ENCODE measurements at places on chromosomes 5 and 9.

GRCh38 chr5:117803533-117803932, 1184.8 kb downstream of the DTWD2 start:
- no peak for DNase-seq

GRCh38 chr9:123562844-123563346, 206.9 kb downstream of the CRB2 start:
- no peak for DNase-seq

DNA sequence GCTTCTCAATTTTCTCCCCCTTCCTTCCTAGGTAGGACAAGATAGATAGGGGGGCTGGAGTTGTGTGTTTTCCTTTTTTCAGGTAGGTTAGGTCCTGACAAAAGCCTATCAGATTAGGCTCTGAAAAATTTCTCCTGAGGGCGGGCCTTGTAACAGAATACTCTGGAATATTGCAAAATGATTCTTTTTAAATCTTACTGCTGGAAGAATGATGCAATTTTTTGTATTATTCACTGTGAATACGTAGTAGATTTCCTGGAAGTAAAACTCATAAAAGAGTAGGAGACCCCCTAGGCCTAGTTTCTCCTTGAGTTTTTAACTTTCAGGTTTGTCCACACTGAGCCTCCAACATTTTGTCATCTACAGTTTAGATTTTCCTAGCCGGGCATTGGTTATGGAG, 1701.8 kb downstream of the EFNA5 start:
- no peak for DNase-seq

GRCh38 chr5:10376544-10376943, 23.0 kb downstream of the MARCHF6 start:
- DNase-seq: no peak

DNA sequence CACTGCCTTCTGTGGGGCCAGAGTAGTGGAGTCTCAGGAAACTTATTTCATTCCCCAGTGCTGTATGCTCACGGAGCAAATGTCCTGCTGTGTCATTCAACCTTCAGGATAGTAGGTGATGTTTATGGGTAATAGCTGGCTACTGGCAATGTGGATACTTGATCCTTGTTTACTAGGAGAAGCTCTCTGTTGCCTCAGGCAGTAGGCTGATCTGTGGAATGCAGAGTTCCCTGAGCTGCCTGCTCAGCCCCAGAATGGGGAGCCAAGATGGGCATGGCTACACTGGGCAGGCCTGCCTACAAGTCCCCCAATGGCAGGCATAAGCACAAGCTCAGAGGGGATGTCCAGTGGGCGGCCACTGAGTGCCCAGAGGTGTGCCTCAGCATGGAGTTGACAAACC, 323.1 kb upstream of the KCNN2 start:
- no peak for DNase-seq

GRCh38 chr5:32098291-32098690, 75.8 kb downstream of the GOLPH3 start:
- DNase-seq: no peak

- no peak for DNase-seq
Measured at GRCh38 chr5:117380316-117380715, 805.7 kb upstream of the SEMA6A start.

DNA sequence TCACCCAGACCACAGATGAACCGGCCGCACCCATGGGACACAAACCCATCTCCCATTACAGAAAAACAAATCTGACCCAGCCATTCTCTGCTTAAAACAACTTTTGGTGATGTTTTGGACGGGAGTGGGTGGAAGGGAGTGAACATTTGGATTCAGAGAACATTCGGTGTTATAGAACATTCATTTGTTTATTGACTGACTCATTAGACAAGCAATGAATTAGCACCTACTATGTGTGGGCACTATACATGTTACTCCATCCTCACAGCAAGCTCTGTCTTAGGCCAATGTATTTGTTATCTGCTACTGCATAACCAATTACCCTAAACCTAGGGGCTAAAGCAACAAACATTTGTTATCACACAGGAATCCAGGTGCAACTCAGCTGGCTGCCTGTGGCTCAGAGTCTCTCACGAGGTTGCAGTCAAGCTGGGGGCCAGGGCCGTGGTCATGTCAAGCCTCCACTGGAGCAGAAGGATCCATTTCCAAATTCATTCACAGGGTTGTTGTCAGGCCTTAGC, 5.1 kb upstream of the ERGIC1 start:
- DNase-seq: no peak

DNA sequence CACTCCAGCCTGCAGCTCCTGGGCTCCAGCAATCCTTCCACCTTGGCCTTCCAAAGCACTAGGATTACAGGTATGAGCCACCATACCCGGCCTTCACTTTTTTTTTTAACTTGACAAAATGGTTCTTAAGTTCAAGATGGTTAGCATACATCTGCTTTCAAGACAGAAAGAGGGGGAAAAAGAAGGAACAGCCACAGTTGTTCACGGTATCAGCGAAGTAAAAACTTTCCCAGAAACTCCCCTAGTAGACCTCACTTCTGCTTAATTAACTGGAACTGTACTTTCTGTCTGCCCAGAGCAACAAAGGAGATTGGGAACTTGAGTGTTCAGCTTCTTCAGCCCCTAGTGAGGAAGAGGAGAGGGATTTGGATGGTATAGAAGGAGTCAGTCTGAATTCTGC, 116.7 kb downstream of the UGCG start:
- DNase-seq: no peak

GRCh38 chr9:20512636-20513035, 109.7 kb downstream of the MLLT3 start:
- no peak for DNase-seq

GRCh38 chr9:110036286-110036685, 171.7 kb downstream of the C9orf152 start:
- DNase-seq: no peak

GRCh38 chr5:96197347-96197746, 235.7 kb upstream of the ELL2 start:
- DNase-seq: no peak

DNA sequence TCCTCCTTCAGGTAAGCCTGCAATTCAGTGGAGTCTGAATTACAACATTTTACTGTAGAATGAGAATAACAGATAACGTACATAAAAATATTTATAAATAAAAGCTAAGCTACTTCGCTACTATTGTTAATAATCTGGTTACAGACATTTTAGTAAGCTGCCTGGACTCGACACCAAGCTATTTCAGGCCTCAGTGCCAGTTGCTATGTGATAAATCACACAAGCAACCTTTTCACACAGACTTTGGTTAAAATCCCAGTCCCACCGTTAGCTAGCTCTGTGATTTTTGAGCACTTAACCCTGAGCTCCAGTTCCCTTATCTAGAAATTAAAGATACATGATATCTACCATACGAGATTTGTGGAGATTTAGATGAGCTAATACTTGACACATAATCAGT, 99.9 kb downstream of the RFK start:
- no peak for DNase-seq

- DNase-seq: no peak
Measured at GRCh38 chr5:178323961-178324360, 91.4 kb upstream of the PHYKPL start.

GRCh38 chr9:26684029-26684428, 208.6 kb downstream of the CAAP1 start:
- DNase-seq: no peak

DNA sequence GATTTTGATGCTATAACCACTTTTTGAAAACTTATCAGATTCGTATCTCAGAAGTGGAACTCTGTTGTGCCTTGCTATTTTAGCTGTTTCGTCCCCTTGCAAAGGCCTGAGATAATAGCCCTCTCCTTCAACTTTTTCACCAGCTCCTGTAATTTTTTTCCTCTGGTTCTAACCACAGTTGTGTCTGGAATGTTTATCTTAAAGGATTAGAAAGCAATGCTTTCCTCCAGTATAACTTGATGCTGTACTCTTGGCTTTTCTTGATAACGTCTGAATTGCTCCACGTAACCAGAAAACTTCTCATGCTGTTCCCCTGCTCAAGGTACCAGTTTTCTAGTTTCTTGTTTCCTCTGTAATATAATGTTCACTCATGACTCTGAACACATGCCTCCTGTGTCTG, 209.4 kb downstream of the DTWD2 start:
- DNase-seq: no peak

- no peak for DNase-seq
Measured at GRCh38 chr9:26292943-26293342, 599.7 kb downstream of the CAAP1 start.

DNA sequence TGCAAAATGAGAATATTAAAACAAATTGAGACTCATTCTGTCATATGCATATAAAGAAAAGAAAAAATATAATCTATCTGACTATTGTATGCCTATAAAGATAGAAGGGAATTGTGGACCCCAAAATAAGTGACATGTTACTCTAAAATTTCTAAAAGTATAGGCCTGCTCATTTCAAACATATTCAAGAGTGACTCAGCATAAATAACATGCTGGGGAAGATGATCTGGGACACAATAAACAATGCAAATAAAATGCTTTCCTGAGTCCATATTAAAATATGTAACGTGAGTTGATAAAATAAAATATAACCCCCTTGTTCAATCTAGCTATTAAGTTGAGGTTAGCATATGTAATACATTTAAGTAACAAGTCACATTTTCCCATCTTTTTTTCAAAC, 882.0 kb upstream of the EDIL3 start:
- no peak for DNase-seq

DNA sequence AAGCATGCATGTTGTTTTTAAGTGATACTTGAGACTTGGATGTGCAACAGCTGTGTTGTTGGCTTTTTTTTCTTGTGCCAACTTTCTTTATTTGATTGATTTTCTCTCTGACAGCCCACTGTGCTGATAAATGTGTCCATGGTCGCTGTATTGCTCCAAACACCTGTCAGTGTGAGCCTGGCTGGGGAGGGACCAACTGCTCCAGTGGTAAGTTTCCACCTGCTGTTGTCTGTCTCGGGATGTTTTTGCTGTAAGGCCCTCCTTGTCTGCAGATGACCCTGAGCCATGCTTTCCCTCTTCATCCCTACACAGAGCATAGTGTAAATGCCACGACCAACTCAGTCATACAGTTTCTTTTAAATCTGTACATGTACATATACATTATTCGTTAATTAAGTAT, 79.2 kb downstream of the MEGF10 start:
- no peak for DNase-seq

- DNase-seq: no peak
Measured at GRCh38 chr9:120733190-120733589, 18.9 kb upstream of the MEGF9 start.

DNA sequence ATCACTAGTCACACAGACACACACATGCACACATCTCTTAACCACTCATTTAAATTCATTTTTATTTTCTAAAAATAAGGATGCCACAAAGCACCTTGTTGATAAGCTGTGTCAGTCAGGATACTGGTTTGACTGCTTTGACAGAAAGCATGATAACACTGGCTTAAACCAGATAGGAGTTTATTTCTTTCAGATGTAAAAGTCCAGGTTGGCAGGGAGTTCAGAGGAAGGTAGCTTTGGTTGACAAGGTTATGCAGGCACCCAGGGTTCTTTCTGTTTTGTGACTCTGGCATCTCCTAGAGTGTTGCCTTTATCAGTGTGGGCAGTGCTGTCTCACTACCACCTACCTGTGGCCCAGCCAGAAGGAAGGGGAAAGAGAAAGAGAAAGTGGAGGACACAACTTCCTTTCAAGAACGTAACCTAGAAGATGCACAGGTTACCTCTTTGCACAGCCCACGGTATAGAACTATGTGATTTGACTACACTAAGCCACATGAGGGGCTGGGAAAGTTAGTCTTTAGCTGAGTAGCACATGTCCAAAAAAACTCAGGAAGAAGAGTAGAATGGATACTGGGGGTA, 334.7 kb downstream of the OSTF1 start:
- DNase-seq: no peak

GRCh38 chr9:20137425-20137824, 348.6 kb upstream of the SLC24A2 start:
- DNase-seq: no peak

GRCh38 chr9:101592788-101593187, 2.0 kb downstream of the PPP3R2 start:
- no peak for DNase-seq

- DNase-seq: no peak
Measured at GRCh38 chr9:20404192-20404813, 218.0 kb downstream of the MLLT3 start.

- DNase-seq: no peak
Measured at GRCh38 chr5:32678472-32678871, 32.6 kb upstream of the NPR3 start.

DNA sequence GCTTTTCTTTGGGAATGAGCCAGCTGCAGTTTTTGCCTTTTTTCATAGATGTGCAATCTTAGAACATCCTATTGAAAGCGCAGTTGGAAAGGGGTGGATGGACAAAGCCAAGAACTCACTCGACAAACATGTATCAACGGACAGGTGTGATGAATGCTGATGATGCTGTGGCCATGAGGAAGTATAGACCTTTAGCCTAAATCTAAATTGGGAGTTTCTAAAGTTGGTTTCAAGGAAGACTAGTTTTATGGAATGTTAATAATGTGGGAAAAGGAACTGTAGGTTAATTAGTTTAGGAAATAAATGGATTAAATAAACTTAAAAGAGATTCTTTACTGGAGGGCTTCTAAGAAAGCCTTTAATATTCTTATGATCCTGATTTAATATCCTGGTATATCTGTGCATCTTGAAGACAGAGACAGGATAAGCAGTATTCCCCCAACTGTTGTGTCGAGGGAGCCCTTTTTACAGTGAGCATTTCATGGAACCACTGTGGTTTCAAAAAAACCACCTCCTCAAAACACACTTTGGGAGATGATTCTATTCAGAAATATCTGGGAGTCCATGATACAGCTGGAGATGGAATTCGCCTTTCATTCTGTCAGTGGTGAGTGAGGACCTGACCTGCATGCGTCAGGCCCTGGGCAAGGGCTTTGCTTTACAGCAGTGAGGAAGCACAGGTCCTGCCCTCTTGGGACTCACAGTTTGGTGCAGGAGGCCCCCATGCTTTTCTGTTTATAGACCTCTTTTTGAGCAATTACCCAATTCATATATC, 82.6 kb downstream of the AOPEP start:
- no peak for DNase-seq

DNA sequence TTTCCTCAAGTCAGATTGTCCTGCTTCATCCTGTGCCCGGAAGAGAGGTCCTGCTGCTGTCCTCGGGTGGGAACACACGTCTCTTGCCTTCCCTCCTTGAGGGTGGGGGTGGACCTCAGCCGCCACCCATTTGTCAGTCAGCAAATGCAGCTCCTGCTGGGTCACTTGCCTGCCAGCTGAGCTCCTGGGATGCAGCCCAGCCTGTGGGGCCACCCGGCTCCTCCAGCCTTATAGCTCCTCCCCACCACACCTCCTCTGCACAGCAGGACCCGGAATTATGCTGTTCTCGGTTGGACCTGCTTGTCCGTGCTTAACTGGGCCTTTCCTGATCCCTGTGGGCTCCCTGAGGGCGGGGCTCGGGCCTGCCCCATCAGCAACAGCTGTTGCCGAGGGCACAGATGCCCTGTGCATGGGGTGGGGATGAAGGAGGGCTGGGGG, 52.7 kb downstream of the RXRA start:
- no peak for DNase-seq
